NCI-H1417 (cell line): ENCODE measurements at places on chromosomes 2 and 18.

DNA sequence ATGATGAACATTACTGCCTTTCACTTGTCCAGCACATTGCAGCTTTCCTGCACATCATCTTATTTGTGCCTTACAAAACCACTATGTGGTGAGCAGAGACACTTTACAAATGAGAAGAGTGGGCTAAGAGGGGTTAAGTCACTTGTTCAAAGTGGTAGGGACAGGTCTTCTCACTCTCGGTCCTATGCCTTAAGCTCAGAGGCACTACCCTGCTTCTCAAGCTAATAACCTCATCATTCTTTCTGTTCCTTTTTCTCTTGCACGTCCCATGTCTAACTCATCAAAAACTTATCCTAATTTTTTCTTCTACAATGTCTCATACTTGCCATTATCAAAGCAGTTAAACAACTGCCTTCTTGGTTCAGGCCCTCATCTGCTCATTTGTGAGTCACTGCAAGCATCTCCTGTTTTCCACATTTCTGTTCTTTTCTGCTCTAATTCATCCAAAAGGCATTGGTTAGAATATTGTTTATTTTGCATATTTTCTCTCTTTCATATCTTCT is 21.9 kb upstream of the NCOA1 start:
- DNase-seq: no peak

DNA sequence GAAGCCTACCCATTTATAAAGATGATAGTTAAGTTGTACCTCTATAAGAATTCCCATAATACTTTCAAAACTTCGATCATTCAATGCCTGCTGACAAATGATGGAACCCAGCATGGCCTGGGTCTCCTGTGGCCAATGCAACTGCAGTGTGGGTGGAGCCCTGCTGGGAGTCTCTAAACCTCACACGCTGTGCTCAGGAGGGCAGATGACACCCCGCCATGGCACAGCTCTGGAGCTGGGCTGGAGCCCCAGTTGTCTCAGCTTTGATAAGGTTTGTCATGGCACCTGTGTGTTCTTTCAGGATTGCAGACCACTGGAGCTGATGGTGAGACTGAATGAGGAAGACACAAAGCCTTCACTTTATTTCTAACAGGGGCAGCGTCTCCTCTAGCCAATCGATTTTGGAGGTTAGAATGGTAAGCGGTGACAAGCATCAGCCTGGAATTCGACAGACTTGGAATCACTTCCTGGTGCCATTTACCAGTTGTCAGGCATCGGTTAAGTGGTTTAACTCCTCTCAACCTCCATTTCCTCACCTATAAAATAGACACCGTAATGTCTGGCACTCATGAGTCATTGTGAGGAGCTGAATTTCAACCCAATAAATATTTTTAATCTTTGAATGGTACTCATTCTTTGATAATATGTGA is 383.6 kb upstream of the SALL3 start:
- no peak for DNase-seq

- no peak for DNase-seq
These were observed 819.1 kb upstream of the FSHR start for GRCh38 chr2:49973436-49973835.

GRCh38 chr2:223788826-223789225 is 48.6 kb downstream of the AP1S3 start:
- no peak for DNase-seq

DNA sequence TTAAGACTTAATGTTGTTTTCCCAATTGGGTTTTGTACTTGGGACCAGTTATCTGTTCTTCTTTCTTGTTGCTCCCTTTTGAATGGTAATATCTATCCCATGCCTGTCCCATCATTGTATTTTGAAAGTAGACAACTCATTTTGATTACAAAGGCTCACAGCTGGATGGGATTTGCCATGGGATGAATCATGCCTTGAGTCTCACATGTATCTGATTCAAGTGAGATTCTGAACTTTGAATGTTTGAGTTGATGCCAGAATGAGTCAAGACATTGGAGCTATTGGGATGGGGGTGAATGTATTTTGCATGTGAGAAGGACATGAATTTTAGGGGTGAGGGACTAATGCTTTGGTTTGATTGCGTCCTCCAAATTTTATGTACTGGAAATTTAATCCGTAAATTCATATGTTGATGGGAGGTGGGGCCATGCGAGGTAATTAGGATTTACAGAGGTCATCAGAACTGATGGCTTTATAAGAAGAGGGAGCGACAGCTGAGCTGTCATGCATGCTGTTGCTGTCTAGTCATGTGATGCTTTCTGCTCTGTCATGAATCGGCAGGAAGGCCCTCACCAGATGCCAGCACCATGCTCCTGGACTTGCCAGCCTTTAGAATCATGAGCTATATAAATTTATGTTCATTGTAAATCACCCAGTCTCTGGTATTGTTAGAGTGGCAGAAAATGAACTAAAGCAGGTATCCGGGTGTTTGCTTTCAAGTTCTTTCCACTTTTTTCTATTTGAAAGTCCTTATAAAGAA is 741.3 kb upstream of the RAB6C start:
- no peak for DNase-seq

- DNase-seq: no peak
These were observed 435.3 kb upstream of the HNRNPA3 start for GRCh38 chr2:176777262-176777661.

DNA sequence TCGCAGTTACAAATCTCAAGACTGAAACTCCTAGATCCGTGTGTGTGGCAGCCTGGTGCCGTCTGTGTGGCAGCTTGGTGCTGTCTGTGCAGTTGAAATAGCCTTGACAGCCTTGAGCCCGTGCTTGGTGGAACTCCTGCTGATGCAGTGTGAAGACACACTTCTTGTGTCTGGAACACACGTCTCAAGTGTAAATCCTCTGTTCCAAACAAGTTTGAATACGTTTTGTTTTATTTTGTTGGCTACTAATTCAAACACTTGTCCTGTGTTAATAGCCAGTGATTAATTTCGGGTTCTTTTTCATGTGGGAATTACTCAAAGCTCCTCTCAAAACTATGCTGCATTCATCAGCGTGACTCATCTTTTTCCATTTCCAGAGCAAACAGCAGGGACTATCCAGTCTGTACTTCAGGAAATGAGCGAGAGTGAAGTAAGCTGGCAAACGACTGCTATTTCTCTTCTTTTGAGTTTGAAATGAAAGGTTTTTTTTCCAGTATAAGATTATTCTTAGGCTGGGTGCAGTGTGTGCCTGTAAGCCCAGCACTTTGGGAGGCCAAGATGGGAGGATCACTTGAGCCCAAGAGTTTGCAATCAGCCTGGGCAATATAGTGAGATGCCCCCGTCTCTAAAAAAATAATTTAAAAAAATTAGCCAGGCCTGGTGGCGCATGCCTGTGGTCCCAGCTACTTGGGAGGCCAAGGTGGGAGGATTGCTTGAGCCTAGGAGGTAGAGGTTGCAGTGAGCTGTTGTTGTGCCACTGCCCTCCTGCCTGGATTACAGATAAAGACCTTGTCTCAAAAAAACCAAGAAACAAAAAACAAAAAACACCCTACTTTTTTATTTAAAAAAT is 152.9 kb downstream of the SPP2 start:
- DNase-seq: no peak

DNA sequence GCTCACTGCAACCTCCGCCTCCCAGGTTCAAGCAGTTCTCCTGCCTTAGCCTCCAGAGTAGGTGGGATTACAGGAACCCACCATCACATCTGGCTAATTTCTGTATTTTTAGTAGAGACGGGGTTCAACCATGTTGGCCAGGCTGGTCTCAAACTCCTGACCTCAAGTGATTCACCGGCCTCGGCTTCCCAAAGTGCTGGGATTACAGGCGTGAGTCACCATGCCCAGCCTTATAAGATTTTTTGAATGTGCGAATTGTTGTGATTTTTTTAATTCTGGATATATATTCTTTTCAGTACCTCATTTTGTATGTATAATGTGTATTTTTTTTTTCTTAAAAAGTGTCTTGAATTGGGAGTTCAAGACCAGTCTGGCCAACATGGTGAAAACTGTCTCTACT is 42.0 kb upstream of the CCDC150 start:
- DNase-seq: no peak

DNA sequence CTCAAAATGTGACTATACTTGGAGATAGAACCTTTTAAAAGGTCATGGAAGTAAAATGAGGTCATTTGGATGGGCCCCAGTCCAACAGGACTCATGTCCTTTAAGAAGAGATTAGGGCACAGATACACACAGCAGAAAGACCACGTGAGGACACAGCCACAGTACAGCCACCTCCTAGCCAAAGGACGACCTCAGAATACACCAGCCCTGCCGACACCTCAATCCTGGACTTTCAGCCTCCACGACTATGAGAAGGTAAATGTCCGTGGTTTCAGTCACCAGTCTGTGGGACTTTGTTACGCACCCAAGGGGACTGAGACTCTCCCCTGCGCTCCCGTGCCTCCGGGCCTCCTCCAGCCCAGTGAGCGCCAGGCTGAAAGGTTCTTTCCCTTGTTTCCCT is 30.2 kb upstream of the HPCAL1 start:
- no peak for DNase-seq

- no peak for DNase-seq
These were observed 32.0 kb downstream of the YPEL5 start for GRCh38 chr2:30178618-30179434.

DNA sequence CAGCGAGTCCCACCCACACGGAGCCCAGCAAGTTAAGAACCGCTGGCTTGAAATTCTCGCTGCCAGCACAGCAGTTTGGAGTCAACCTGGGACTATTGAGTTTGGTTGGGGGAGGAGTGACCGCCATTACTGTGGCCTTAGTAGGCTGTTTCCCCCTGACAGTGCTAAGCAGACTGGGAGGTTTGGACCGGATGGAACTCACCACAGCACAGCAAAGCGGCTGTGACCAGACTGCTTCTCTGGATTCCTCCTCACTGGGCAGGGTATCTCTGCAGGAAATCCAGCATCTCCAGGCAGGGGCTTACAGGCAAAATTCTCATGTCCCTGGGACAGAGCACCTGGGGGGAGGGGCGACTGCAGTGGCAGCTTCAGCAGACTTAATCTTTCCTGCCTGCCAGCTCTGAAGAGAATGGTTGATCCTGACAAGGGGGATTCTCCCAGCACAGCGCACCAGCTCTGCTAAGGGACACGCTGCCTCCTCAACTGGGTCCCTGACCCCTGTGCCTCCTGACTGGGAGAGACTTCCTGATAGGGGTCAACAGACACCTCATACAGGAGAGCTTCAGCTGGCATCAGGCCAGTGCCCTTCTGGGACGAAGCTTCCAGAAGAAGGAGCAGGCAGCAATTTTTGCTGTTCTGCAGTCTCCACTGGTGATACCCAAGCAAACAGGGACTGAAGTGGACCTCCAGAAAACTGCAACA is 425.4 kb downstream of the NYAP2 start:
- no peak for DNase-seq

GRCh38 chr2:104668631-104669030 is 185.3 kb upstream of the POU3F3 start:
- no peak for DNase-seq

DNA sequence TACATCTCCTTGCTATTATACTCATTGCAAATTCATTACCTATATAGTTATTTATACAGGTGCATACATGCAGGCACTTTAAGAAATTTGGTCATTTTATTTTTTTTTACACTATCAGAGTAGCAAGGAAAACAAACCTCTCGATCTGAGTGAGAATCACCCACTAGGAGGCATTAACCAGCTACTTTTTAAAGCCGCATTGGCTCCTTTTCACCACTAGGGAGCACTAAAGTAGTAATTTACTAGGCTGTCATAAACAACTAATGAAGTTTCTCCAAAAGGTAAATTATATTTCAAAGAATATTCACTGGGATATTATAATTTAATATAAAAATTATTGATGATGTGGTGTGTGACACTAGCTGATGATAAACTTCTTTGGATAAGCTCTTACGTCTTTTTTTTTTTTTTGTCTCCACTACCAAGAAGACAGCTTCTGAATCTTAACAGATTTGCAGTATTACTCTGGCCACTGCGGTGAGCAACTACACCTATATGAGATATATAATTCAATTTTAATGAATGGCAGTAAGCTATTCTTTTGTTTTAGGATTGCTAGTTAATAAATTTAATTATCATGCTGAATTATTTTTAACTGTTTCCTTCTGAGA is 101.9 kb downstream of the NOL4 start:
- peak; percentile 56 for DNase-seq

- DNase-seq: peak; percentile 66
These were observed 265.3 kb upstream of the PKDCC start for GRCh38 chr2:41782306-41783158.

DNA sequence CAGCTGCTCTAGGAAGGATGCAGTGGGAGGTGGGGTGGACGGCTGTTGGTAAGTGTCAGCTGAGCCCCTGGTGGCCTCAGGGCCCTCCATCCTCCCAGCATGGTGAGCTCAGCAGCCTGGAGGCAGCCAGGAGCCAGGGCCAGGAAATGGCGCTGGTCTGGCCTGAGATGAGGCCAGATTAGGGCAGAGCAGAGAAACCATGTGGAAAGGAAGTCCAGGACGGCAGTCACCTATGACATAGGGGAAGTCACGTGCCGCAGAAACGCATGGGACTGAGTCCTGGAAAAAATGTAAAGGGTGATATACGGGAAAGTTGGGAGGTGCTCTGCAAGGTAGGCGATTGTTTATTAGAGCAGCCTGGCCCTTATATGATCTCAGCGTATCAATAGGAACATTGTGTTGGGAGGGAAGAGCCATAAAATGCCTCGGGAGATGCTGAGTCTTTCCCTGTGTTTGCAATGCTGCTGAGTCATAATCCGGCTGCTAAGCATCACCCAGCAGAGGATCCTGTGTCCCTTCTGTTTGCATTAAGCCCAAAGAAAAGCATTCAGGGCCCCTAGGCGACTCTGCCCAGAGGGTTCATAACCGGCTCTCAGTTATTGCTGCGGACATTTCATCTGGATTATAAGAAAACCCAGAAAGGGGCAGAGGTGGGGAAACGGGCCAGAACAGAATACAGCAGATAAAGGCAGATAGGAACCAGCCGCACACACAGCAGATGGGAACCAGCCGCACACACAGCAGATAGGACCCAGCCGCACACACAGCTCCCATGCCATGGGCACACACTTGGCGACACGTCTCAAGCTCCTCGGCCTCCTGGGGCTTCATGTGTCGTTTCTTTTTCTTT is 30.3 kb upstream of the B3GNT7 start:
- no peak for DNase-seq

GRCh38 chr2:162473-163382 is 101.1 kb downstream of the SH3YL1 start:
- no peak for DNase-seq

GRCh38 chr2:224669449-224669848 is 46.7 kb downstream of the CCDC195 start:
- no peak for DNase-seq

GRCh38 chr2:61597300-61598289 is 59.4 kb upstream of the XPO1 start:
- DNase-seq: no peak

DNA sequence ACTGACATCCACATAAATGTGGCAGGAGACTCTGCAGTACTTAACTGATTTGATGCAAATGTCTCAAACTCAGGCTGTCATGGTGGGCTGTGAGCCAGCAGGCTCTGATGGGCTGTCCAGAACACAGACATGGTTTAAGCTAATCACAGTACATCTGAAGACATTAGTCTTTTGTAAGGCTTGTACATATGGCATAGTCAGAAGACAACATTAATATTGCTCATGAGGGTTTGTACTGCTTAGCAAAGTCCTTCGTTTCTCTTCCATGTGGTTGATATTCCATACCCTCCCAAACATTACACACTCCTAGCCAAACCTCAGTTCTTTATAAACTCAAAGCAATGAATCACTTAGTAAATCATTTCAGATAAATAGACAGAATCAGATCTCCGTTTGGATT is 330.6 kb downstream of the RND3 start:
- no peak for DNase-seq
